Hematopoietic multipotent progenitor cell treated with erythropoietin and hydrocortisone succinate and interleukin-3 and kit ligand, for 17 days (in vitro differentiated cells): ENCODE measurements at places on chromosomes 1 and 21.
A peak's percentile ranks its signal among the peaks of the same experiment; 100 is the strongest.

- no peak for DNase-seq
Measured at GRCh38 chr1:19852036-19852435, 30.2 kb upstream of the OTUD3 start.

- DNase-seq = no peak
Measured at GRCh38 chr21:26539566-26539965, 33.5 kb downstream of the CYYR1 start.

- no peak for DNase-seq
Measured at GRCh38 chr1:201640624-201641023, 101.7 kb downstream of the NAV1 start.

GRCh38 chr1:161357073-161357472 lies 10.6 kb downstream of the CFAP126 start:
- DNase-seq = no peak

DNA sequence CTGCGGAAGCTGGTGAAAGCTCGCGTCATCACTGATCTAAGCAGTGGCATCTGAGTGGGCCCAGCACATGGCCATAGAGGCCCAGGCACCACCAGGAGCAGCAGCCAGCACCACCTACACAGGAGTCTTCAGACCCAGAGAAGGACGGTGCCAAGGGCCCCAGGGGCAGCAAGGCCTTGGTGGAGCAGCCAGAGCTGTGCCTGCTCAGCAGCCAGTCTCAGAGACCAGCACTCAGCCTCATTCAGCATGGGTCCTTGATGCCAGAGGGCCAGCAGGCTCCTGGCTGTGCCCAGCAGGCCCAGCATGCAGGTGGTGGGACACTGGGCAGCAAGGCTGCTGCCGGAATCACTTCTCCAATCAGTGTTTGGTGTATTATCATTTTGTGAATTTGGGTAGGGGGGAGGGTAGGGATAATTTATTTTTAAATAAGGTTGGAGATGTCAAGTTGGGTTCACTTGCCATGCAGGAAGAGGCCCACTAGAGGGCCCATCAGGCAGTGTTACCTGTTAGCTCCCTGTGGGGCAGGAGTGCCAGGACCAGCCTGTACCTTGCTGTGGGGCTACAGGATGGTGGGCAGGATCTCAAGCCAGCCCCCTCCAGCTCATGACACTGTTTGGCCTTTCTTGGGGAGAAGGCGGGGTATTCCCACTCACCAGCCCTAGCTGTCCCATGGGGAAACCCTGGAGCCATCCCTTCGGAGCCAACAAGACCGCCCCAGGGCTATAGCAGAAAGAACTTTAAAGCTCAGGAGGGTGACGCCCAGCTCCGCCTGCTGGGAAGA lies 3.2 kb upstream of the ARTN start:
- DNase-seq = peak; percentile 37

DNA sequence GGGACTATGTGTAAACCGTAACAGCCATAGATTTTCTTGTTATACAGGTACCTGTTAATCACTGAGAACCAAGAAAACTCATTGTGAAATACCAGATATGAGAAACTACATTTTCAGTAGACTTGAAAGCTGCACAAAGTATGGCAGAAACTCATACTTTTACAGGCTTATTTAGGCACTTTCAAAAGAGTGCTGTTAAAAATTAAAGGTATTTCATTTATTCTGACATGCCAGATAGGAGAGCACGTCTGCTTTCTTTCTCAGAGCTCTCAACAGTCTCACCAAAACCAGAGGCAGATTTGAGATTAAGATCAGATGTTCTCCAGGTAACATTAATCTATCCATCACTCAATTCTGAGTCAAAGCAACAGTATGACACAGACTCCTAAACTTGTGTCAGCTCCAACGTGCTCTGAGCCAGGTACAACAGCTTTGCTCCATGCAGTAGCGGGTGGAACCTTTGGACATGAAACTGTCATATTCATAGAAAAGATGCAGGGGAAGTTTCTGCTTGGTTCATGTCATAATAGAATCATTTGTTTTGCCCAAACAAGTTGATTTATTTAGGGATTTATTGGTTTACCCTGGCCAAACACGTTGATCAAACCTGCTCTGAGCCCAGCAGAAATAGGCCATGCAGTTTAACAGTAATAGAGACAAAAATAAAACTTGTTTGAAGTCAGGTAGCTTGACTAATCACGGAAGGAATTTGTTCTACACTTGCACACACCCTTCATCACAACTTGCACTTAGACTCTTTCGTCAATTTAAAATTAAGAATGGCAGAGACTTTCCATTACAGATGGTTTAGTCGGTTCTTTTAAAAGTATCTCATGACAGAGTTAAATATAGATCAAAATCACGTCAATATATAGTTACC lies 20.8 kb upstream of the TSNAX start:
- DNase-seq = no peak

- DNase-seq = no peak
Measured at GRCh38 chr21:45505416-45506021, 36.7 kb downstream of the SLC19A1 start.

- DNase-seq = no peak
Measured at GRCh38 chr1:71592646-71593274, 511.9 kb upstream of the ZRANB2 start.

GRCh38 chr21:35748678-35749314 lies 311.5 kb downstream of the SETD4 start:
- no peak for DNase-seq

DNA sequence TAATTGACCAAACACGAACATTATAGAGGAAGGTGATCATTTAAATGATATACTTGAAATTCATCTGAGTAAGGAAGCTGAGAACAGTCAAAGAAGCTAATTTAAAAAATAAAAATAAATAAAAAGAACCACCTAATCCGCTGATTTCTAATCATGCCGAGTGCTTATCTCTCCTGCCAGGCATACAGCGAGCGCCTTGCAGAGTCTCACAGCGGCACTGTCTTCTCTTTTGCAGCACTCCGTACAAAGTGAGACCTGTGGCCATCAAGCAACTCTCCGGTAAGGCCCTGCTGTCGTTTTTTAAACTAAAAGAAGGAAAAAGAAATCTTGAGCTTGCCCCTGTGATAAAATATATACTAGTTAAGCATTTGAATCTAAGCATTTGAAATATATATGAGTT lies 45.3 kb downstream of the PDE9A start:
- DNase-seq = no peak

DNA sequence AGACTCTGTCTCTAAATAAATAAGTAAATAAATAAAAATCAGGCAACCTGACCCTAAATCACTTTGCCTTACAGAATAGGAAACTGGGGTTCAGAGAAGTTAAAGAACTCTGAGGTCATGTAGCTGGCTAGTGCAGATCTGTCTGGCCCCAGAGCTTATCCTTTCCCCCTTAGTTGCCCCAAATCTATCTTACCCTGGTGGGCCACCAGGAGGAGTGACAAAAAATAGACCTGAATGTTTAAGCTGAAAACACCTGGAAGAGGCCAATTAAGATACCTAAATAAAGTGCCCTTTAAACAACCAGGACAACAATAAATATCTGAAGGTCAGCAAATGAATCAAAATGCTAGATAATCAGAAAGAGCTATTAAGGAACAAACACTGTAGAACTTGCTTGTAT lies 59.7 kb downstream of the TEX35 start:
- DNase-seq = no peak

DNA sequence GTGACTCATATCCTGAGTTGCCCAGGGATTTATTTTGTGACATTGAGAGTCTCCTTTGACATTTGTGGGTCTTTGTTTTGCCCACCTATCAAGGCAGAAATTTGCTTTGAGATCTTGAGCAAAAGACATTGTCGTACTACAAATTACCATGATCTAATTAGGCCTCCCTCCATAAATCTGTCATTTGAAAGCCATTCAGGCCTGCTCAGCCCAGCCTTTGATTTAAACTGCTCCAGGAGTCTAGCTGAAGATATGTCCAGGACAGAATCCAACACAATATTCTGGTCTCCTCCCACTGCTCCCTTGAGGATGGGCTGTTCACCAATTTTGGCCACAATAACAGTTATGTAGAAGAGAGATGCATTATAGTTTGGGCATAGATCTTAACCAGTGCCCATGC lies 86.7 kb downstream of the PROX1 start:
- no peak for DNase-seq

DNA sequence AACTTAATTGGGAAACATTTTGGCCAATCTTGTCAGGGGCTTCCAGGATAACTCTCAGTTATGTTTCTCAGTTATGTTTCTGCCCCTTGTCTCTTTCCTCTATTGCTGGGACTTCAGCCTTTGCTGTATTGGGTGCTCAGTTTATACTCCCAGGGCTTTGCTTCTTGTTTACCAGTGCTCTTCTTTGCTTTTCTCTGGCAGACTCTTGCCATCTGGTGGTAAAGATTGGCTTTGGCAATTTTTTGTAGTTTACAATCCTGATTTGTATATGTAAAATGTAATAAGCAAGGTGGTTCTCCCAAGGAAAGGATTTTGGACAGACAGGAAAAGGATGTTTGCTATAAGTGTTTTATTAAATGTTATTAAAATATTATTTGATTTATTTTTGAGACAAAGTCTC lies 37.9 kb downstream of the FABP3 start:
- DNase-seq = peak; percentile 74

- no peak for DNase-seq
Measured at GRCh38 chr1:216722821-216723220, 408 bp downstream of the ESRRG start.

- DNase-seq = no peak
Measured at GRCh38 chr1:152013664-152014237, 20.1 kb upstream of the S100A10 start.

GRCh38 chr1:187445066-187445465 lies 616.3 kb downstream of the PLA2G4A start:
- DNase-seq = no peak

GRCh38 chr1:2196901-2197638 lies 2.5 kb upstream of the FAAP20 start:
- no peak for DNase-seq

- peak; percentile 84 for DNase-seq
Measured at GRCh38 chr1:42822800-42823392, 5.7 kb upstream of the SVBP start.

DNA sequence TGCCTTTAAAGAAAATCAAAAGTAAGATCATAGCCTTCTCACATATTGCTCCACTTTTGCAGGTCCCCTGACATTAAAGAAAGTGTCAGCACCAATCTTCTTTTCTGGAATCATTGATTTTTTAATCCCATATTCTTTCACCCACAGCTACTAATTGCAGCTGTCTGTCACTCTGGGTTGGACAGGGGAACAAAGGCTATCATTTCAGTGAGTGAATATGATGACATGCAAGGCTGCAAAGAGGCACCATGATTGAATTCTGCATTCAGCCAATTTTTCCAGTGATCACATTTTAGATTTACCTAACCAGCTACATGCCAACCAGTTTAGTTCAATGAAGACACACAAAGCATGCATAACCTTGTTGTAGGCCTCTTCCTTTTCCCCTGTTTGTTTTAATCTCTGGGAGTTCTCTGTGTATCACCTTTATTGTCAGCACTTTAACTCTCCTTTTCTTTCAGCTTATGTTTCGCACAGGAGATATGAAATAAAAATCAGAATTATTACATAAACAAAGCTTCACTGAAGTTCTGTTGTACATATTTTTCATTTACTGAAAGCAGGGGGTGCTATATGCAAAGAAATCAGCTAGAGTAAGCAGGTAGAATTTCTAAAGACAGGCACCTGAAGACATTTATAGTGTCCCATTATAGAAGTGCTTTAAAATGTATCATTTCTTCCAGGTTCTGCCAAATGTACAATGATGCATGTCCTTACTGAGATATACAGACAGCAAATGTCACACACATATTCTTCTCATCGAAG lies 584.8 kb downstream of the PLA2G4A start:
- no peak for DNase-seq

DNA sequence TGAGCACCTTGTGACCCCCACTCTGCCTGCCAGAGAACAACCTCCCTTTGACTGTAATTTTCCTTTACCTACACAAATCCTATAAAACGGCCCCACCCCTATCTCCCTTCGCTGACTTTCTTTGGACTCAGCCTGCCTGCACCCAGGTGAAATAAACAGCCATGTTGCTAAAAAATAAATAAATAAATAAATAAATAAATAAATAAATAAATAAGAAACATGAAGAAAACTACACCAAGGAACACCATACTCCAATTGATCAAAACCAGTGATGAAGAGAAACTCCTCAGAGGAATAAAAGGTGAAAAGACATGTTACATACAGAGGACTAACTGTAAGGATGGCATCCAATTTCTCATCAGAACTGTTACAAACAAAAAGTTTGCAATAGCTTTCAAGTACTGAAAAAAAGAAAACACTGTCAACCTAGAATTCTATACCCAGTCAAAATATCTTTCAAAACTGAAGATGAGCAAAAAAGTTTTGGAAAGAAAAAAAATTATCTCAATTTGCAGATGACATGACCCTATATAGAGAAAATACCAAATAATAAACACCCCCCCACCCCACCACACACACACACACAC lies 28.4 kb downstream of the NBPF6 start:
- DNase-seq = no peak

GRCh38 chr1:106233511-106233910 lies 823.0 kb upstream of the PRMT6 start:
- no peak for DNase-seq

DNA sequence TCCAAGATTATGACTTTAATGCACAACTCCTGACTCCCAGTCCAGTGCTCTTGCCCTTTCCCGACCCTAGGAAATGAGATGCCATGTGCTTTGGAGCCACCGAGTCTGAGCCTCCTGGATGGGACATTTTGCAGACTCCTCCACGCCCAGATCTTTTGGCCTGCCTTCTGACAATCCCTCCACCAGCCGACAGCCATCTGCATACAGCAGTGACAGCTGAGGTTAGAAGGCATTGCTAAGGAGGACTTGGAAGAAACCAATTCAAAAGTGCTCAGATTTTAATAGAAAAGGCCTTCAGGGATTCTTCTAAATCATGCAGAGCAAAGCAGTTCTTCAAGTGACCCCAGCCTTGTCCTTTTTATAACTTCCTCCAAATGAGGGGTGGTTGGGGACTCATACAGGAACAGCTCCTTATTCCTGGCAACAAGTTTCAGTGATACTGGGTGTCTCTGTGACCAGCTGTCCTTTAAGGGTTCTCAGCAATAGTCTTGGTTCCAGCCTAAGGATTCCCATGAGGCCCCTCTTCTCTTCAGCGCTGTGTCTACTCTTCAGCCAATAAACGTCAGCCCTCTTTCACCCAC lies 369.3 kb downstream of the PBX1 start:
- DNase-seq = no peak
